Foreskin keratinocyte (primary cell): ENCODE measurements at places on chromosomes 16 and 17.

GRCh38 chr17:60160829-60161501 lies 11.2 kb downstream of the CA4 start:
- DNase-seq: no peak

DNA sequence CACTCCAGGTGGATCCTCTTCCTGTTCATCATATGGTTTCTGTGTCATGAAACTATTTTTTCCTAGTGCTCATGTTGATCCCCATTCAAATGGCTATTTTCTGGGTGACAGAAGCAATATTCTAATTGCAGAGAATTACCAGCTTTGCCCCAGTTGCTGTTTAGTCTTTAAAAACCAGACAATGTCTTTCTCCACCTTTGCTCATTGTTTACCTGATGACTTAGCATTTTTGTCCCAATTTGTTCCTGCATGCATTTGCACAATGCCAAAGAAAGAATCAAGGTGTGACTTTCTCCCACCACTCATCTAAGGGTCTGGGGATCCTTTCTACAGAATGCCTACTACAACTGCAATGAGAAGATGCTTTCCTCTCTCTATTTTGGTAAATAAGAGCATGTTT lies 439.9 kb upstream of the MAF start:
- no peak for DNase-seq

DNA sequence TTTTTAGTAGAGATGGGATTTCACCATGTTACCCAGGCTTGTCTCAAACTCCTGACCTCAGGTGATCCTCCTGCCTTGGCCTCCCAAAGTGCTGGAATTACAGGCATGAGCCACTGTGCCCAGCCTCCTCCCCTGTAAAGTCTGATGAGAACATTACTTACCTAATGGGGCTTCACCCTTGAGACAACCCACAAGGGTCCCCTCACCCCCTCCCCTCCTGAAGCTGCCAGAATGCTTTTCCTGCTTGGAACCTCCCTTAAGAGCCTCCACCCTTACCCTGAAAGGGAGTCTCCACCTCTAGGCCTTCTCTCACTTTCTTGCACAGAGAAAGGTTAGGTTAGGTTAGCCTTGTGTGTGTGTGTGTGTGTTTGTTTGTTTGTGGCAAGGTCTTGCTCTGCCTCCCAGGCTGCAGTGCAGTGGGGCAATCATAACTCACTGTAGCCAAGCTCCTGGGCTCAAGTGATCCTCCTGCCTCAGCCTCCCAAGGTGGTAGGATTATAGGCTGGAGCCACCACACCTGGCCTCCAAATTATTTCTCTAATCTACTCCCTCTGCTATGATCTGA lies 8.9 kb downstream of the SLC5A11 start:
- no peak for DNase-seq

DNA sequence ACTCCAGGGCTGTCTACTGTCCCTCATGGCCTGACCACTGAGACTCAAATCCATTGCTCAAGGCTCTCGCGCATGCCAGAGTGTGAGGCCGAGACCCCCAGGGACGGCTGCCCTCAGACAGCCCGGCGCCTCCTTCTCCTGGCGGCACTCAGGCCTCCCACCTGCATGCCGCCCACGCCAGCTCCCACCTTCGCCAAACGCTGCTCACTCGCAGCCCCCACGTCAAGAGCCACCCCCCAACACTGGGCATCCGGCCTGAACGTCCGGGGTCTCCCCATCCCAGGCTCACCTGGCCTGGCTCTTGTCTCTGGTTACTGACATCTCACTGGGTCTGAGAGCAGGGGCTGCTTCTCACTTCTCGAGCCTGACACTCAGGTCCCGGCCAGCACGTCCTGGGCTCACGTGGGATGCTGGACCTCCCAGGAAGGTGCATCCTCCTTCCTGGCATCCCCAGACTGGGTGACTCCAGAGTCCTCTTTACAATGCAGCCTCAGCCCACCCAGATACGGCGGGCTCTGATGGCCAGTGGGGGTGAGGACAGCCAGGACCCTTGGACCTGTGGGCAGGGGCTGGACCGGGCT lies 12.2 kb upstream of the CACNA1H start:
- DNase-seq: no peak

- DNase-seq: no peak
Observed at GRCh38 chr17:79843816-79844800, 4.9 kb upstream of the CBX4 start.

GRCh38 chr17:33389504-33390135 lies 96.5 kb upstream of the ASIC2 start:
- DNase-seq: no peak
